ENCODE measurements at places on chromosomes 7 and 10.

DNA sequence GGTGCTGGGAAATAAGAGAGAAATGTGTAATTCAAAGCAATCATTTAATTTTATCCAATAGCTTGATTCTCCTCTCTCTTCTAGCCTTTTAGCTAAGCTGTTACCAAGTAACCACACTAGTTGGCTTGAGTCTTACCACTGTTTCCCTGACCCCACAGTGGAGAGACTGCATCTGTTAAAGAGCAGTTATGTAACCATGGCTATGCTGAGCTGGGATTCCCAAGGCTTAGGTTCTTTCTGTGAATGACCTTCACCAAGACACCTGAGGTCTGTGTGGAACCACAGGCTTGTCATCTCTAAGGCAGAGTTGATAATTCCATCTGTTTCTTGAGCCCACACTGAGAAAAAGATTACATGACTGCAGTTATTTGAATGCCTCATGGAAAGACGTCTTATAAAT is 47.7 kb upstream of the ATRNL1 start:
- DNase-seq, result no peak

GRCh38 chr7:12056381-12056780 is 154.7 kb upstream of the TMEM106B start:
- DNase-seq, result peak; percentile 55

GRCh38 chr10:132681858-132682755 is 103.8 kb downstream of the NKX6-2 start:
- DNase-seq, result no peak

- DNase-seq, result no peak
Measured at GRCh38 chr10:77710081-77710551, 72.5 kb upstream of the KCNMA1 start.

DNA sequence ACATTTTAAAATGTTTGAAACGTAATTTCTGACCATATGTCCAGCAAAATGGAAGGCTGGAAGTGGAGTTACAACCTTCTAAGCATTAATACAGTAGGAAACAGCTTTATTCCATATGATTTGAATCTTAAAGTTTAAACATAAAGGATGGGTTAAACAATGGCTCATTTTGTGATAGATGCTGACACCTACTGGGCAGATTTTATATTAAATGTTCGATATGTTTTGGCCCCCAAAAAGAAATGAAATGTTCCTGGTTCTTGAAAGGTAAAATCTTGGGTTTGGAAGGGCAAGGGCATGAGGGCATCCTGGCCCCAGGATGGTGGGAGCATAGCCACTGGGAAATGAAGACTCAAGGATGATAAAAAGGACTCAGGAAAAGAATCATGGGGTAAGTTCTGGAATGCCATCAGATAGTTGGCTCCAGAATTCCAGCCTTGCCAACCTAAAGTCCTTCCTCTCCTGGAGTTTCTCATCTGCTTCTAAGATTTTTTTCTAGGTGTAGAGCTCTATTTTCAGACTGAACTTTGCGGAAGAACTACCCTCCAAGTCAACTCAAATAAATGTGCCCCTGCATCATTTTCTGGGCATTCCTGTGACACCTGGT is 34.6 kb upstream of the SLC35G1 start:
- DNase-seq, result peak; percentile 26

- DNase-seq, result peak; percentile 88
Measured at GRCh38 chr10:132064082-132064755, 1.5 kb upstream of the JAKMIP3 start.

GRCh38 chr10:127840884-127841283 is 51.9 kb downstream of the CLRN3 start:
- no peak for DNase-seq

- DNase-seq, result peak; percentile 50
Measured at GRCh38 chr7:20229646-20230500, 12.7 kb upstream of the MACC1 start.

DNA sequence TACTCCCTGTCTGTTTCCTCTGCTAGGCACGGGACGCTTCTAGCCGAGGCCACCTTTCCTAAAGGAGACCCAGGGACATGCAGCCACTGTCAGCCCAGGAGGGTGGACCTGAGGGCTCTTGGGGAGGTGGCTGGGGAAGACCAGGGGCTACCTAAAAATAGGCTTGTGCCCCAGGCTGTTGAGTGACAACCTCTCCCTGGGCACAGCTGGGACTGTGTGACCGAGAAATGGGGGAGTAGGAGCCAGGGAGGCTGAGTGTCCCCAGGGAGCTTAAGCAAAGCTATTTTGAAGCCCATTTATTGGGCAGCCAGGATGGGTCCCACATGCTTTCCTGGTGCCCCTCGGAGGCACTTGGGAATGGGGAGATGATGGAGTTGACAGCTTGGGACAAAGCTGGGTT is 63.8 kb downstream of the CALML3 start:
- DNase-seq, result no peak

DNA sequence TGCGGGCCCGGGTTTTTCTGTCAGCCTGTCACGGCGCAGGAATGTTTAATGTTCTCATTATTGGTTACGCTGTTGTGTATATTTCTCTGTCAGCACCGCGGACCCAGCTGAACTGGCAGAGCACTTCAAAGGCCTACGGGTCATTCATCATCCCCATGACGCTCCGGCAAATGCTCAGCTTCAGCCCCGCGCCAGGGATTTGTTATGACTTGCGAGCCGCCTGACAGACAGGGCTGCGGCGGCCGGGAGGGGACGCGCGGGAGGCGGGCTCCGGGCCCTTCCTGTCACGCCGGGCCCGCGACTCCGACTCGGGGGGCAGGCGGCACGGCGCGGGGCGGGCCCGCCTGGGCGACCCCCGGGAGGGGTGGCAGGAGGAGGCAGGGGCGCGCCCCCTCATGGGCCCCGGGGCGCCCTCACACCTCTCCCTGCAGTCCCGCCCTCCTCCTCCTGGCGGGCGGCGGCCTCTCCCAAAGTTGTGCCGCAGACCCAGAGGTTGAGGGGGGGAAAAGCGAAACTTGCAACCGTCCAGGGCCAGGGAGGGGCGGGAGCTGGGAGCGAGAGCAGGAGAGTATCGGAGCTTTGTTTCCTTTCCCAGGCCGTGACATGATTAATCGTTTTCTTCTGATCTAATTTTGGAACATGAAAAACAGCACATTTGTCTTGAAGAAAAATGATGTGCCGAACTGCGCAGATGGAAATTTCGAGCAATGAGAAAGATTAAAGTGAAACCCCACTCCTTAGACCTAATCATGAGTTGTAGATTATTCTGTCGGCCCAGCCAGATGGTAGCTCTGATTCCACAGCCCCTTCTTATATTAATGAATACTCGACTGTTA is 59.3 kb upstream of the COMTD1 start:
- DNase-seq, result peak; percentile 91

GRCh38 chr10:49579621-49580020 is 30.5 kb upstream of the SLC18A3 start:
- DNase-seq, result no peak

- no peak for DNase-seq
Measured at GRCh38 chr7:102253066-102253972, 33.3 kb upstream of the SH2B2 start.

Measured in DMS53 (cell line).